Heart left ventricle (tissue), 16 donors: ENCODE measurements at places on chromosomes 6 and 20.

GRCh38 chr6:166306378-166307081, 1.7 kb downstream of the PRR18 start:
- DNase-seq = no peak

GRCh38 chr6:166692723-166693302, 65.8 kb upstream of the RPS6KA2 start:
- DNase-seq = no peak

DNA sequence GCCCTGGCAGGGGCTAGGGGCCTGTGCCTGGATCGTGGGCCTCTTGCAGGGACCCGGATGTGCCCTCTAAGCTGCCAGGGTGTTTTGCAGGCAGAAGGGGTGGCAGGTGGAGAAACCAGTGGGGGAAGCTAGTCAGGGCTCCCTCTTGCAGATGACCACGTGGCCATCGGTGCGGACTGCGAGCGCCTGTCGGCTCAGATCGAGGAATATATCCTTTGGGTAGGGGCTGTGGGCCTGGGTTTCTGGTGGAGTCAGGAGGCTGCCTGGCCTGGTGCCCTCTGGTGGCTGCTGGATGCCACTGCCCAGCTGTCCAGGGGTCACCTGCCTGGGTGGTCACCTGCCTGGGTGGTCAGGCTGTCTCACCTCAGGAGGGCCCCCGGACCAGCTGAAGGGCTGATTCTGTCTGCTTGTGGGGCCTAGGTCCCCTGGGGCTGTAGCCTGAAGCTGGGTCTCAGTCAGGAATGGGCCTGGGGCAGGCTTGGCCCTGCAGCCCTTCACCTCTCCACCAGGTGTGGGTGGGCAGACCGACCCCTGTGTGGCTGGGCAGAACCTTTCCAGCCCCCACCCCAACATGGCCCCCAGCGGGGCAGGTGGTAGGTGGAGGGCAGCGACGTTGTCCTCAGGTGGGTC, 6.7 kb downstream of the TCEA2 start:
- no peak for DNase-seq

GRCh38 chr6:48075181-48075580, 35.8 kb downstream of the PTCHD4 start:
- no peak for DNase-seq

DNA sequence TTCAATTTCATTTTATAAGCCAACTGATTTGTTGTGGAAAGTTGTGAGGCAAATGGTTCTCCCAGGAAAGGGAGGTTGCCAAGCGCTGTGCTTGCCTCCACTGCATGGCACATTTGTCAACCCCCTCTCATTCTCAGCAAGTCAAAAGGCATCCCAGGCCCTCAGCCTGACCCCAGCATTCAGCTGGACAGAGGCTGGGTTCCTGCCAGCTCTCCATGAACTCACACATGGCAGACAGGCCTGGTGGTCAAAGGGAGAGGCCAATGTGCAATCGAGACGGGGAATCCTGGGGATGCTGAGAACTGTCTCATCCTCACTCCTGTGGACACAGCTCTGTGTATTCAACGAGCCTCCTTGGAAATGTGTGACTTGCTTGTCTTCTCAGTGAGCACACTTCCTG, 106.0 kb upstream of the CDH4 start:
- DNase-seq = no peak

DNA sequence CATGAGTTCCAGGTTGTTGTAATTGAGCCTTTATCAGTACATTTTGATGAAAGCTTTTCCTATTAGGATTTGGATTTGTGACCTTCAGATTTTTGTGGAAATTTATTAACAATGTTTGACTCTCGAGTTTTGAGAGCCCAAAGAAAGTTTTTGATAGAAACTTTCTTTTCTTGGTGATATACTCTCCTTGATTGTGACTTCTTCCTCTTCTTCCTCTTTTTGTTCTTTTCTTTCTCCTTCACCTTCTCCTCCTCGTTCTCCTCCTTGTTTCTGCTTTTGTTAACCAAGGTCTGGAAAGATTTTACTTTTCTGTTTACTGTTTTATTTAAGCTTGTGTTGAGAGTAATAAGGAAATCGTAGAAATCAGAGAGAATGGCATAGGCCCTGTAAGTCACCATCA, 182.4 kb downstream of the TRIM27 start:
- no peak for DNase-seq

DNA sequence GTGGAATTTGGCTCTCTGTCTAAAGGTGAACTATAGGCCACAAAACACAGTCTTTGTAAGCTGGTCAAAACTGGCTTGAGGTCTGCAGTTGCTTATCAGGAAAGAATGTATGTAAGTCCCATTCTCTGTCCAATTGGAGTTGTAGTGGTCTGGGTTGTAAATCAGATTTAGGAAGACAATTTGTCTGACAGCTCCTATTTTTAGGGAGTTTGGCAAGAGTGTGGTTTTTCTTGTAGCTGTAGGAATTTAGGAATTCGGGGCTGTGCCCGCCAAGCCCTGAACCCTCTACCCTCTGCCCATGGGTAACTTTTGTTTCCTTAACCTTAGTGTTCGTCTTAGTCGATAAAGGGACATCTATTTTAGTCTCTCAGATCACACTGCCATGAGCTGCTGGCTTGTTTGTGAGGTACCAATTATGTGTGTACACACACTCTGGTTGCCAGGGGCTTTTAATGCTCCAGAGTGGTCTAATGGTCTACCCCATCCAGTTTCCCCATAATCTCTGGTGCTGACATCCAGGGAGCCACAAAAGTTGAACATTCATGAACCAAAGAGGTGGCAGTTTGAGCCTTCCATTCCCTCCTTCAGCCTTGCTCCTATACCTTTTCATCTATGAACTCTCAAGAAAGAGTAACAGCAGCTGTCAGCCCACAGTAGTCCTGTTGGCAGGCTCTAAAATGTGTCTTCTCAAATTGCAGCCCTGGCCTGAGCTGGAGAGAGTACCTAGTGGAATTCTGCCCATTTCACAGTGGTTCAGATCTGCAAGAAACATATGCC, 93.0 kb downstream of the ANKRD6 start:
- DNase-seq = no peak

DNA sequence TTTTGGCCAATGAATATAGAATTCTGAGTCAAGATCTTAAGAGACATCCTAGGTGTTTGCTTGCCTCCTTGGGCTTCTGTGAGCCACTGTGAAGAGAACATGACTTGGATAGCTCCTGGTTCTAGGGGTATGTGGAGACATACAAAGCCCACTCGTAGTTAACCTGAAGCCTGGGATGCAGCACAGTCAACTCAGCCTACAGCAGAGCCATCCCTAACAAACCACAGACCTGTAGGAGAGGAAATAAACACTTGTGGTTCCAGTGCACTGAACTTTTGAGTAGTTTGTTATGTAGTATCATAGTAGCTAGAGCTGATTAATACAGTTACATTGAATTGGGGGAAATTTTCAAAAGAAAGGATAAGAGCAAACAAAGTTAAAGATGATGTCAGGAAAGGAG, 474.4 kb upstream of the HSF2 start:
- no peak for DNase-seq

DNA sequence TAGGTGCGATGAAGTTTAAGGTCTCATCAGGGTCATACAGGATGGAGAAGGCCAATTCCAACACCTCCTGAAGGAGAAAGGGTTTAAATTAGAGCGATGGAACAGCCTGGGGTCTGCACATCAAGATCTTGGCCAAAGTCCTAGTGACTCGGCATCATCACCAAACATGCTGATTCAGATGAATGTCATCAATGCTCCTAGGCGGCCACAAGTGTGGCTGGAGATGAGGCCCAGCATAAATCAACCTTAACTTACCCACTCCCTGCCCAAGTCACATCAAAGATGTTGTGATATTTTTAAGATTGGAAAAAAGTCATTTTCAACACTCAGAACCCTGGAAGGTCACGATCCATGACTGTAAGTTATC, 37.5 kb downstream of the ELMO2 start:
- DNase-seq = no peak

DNA sequence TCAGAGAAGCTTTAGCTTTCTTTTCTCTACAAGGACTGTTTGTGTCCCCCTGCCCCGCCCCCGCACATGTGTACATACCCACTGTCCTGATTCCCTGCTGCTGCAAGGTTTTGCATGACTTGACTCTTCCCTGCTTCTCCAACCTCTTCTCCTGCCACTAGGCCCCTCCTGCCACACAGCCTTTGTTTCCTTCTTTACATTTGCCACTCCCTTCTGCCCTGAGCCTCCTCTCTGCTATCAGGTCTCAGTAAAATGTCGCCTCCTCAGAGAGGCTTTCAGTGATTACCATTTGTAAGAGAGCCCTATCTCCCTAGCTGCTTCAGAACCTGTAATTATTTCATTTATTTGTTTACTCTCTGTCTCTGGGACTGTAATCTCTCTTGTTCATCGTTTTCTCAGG, 56.4 kb upstream of the VSTM2L start:
- DNase-seq = no peak

DNA sequence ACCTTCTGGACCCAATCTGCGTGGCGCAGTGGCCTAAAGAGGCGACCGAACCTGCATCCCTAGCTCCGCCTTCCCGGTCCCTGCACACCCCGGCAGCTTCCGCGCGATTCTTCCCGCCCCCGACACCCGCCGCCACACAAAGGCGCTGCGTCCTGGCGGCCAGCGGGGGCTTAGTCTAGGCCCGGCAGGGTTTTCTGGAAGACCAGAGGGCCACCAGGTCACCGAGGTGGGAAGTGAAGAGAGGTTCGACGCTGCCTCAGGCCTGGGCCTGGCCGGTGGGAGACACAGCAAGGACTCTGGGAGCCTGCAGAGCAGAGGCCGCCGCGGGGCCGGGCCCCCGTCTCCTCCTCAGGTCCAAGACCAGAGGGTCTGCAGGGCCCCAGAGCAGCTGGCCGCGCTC, 154.9 kb downstream of the OR2B2 start:
- peak; percentile 36 for DNase-seq

DNA sequence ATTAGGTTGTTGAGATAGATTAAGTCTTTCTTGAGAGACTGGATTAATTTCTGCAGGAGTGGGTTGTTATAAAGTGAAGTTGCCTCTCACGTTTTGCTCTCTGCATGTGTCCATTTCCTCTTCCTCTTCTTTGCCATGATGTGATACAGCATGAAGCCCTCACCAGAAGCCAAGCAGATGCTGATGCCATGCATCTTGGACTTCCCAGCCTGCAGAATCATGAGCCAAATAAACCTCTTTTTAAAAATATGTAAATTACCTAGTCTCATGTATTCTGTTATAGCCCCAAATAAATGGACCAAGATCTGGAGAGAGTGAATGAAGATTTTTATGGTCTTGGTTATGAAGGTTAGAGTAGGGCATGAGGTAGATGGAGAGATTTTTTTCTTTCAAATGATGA, 111.6 kb upstream of the MAN1A1 start:
- no peak for DNase-seq

DNA sequence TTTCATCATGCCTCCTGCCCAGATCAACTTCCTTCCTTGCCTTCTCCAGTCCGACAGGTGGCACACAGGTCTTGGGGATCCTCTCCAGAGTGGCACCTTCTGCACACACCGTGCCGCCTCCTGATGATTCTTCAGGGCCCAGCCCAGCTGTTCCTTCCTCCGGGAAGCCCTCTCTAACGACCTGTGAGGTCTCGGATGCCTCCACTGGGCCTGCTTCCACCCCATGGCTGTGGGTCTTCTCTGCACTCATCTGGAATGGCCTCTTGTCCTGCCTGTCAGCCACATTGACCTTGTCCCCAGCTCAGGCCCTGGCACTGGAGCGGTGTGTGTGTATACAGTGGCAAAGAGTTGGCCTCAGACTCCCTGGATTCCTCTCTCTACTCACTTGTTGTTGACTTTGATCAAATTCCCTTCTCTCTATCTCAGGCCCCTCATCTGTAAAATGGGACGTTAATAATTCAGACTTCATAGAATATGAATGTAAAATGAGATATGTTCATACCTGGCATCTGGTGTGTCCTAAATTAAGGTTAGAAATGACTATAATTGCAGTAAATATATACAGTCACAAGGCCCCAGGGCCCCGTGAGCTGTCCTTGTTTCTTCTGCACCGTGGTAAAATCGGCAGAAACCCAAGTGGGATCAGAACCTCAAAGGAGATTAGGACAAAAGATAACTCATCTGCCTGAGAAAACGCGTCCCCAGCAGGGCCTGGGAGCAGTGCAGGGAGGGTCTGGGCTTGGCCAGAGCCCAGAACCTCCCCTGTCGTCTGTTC, 1.5 kb downstream of the FAM210B start:
- no peak for DNase-seq

GRCh38 chr20:20562507-20562906, 149.9 kb downstream of the RALGAPA2 start:
- DNase-seq = no peak

DNA sequence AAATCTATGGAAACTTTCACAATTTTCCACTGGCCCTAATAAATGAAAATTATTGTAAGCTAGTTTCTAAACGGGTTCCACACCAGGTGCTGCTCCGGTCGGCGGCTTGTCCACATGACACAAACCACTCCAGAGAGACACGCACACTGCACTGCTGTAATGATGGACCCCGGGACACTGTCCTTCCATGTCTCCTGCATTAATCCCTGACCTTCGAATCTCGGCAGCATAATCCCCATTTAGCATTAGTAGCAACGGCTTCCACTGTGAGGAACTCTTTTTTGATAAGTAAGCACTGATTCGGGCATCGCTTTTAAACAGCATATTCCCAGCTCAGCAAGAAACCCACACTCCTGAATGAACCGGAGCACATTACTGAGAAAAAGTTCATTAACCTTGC, 43.5 kb downstream of the INSM1 start:
- DNase-seq = no peak

- no peak for DNase-seq
Observed at GRCh38 chr20:56458206-56458821, 10.1 kb upstream of the RTF2 start.

GRCh38 chr6:2952557-2953095, 18.7 kb downstream of the SERPINB6 start:
- DNase-seq = peak; percentile 82

GRCh38 chr20:49792006-49792405, 20.6 kb upstream of the SLC9A8 start:
- no peak for DNase-seq

GRCh38 chr6:56756219-56756789, 113.6 kb upstream of the DST start:
- no peak for DNase-seq

DNA sequence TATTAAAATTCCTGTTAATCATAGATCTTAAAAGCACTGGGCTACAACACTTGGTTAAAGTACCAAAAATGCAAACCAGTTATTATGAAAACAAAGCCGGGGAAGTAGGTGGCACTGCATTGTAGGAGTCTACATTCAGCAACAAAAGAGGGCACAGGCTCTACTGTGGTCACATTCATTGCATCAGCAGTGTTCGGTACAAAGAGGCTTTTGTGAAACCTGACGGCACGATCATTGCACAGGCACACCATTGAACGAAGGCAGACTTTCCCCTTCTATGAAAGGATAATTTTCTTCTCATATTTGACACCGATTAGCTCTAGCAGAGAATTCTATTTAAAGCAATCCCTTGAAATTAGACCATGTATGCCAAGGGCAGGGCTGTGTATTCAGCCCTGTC, 44.6 kb upstream of the AGPAT4 start:
- DNase-seq = no peak

DNA sequence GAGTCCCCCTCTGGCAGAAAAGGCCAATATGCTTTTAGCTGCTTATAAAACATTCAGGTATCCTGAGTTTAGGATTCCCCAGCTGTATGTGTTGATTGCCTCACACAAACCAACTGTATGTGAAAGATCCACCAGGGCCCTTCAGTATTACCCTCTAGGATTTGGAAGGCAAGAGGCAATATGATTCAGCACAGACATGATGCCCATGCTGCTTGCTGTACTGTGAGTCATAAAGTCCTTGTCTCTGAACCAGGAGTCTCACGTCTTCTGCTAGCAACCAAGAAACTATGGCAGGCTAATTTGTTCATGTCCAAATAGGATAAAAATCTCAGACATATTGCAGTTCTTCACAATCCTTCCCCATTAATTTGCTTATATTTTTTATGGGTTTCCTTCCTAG, 789.2 kb upstream of the SLC35B3 start:
- DNase-seq = no peak

GRCh38 chr6:82863781-82864180, 201.9 kb downstream of the UBE3D start:
- DNase-seq = no peak
